HCT116 (cell line): ENCODE measurements at places on chromosomes 12 and 14. TPM values are rescaled to one million over a fixed set of nuclear protein-coding genes. Genes with fewer than 3 reads are reported as not detected.
A peak's percentile ranks its signal among the peaks of the same experiment; 100 is the strongest.

DNA sequence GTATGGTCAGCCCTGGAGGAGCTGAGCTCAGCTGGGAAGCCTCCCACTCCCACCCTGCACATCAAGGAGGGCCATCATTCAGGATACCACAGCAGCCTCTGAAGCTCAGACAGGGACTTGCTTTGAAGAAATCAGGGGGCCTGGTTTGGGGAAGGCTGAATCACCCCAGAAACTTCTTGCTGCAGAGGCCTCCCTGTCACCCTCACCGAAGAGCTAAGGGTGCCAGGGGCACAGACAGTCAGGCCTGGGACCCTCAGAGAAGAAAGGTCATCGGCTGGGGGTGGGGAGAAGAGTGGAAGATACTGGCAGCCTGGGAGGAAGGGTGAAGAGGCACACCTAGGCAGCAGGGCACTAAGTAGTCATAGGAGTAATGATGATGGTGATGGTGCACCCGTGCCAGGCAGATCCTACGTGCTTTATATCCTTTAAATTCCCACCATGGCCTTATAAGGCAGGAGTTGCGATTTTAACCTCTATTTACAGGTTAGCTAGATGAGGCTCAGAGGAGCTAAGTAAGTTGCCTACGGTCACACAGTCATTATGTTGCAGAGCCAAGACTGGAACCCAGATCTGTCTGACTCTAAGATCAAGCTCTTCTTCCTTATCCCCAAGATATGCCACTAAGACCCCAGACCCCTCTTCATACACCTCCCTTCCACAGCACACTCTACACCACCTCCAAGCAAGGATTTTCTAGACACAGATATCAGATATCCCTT, 28.5 kb upstream of the PNMA1 start:
- no peak for DNase-seq

- no peak for DNase-seq
Measured at GRCh38 chr12:49944718-49945117, 5.8 kb upstream of the AQP2 start.

- DNase-seq: no peak
Measured at GRCh38 chr12:59578254-59578653, 17.6 kb upstream of the SLC16A7 start.

DNA sequence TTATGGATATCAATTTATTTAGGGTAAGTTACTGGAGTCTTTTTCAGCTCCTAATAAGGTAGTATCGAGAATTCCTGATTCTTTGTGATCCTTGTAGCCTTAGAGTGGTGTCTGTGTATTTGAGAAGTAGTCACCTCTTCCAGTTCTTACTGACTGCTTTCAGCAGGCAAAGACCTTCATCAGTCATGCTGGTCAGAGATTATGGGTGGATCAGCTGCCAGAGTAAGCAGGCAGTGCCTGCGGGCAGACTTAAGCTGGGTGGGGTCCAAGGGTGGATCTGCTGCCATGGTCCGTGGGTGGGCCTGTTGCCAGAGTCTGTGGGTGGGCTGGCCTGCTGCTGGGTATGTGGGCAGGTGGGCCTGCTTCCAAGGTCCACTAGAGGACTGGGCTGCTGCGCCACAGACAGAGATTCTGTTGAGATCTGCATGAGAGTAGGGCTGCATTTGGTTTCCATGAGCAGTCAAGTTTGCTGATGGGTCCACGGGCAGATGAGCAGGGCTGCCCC, 188.7 kb downstream of the ANO2 start:
- no peak for DNase-seq

DNA sequence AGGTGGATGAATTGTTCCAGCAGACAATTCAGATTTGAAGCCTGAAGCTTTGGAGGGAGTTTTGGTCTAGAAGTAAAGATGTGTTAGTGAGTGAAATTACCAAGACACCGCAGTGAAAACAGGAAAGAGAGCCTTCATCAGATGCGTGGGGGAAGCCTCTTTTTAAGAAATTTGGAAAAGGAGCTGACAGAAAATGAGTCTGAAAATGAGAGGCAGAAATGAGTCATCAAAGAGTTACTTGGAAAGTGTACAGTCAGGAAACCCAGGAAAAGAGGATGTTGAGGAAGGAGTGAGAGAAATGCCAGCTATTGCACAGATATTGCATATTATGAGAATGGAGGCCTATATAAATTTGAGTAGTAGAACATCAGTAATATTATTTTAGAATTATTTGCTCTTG, 520.7 kb downstream of the NRXN3 start:
- DNase-seq: no peak

DNA sequence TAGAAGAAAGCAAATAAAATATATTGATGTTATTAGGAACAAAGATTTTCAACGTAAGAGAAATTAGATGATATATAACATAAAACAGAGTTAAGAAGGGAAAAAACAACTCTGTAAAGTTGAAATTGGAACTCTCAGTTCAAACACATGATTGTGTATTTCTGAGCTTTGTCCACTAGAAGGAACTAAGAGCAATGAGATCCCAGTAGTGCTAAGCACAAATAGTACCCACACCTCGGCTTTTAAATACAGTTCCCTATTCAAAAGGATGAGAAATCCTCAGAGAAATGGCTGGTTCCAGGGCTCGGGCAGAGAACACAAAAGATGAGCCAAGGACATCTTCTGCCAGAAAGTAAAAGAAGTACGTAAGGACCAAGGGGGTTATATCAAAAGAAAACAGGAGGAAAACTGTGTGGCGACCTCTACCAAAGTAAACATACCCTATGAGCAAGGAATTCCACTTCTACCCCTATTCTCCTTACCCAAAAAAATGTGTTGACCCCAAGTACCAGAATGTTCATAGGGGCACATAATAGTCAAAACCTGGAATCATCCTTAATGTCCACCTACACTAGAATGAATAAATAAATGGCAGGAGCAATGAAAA, 96.6 kb downstream of the SPTSSA start:
- DNase-seq: no peak

GRCh38 chr14:92994131-92994676, 71.3 kb downstream of the CHGA start:
- no peak for DNase-seq

The UNC79 gene
- 0.10 TPM for total RNA-seq

- no peak for DNase-seq
Measured at GRCh38 chr14:92441751-92442504, 71.7 kb upstream of the RIN3 start.

GRCh38 chr12:53726341-53726740, 911 bp downstream of the CALCOCO1 start:
- DNase-seq: no peak

GRCh38 chr14:96062506-96062905, 23.3 kb downstream of the C14orf132 start:
- DNase-seq: no peak

GRCh38 chr12:99311373-99311772, 336.2 kb upstream of the GARIN6 start:
- DNase-seq: no peak

The GRIP1 gene
- total RNA-seq: not detected

The CEBPE gene
- total RNA-seq: not detected

The CCNK gene
- 68.2 TPM for total RNA-seq

The CIPC gene
- 20.6 TPM for total RNA-seq

The RASAL1 gene
- 16.0 TPM for total RNA-seq

The ERP27 gene
- total RNA-seq: 0.39 TPM

The FGD6 gene
- 18.2 TPM for total RNA-seq

GRCh38 chr14:93832665-93833064, 44.4 kb upstream of the PRIMA1 start:
- DNase-seq: no peak

GRCh38 chr14:100059438-100059781, 5.8 kb upstream of the EVL start:
- DNase-seq: no peak

DNA sequence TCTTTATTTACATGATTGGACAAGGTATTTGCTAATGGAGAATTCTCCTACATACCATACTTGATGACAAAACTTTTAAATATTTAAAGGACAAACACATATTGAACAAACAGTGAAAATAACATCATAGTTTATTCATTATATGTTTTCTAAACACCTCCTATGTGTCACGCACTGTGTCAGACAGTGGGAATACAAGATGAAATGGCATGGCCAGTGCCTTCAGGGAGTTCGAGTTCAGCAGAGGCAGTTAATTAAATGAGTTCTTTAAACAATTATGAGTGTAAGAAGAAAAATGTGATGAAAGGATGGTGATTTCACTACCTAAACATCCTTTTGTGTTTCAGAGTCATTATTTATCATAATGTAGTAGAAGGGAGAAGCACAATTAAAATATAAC, 159.8 kb downstream of the KCNH5 start:
- DNase-seq: no peak

GRCh38 chr12:82651489-82651888, 35.2 kb upstream of the TMTC2 start:
- peak; percentile 83 for DNase-seq

The LTBR gene
- 128 TPM for total RNA-seq

DNA sequence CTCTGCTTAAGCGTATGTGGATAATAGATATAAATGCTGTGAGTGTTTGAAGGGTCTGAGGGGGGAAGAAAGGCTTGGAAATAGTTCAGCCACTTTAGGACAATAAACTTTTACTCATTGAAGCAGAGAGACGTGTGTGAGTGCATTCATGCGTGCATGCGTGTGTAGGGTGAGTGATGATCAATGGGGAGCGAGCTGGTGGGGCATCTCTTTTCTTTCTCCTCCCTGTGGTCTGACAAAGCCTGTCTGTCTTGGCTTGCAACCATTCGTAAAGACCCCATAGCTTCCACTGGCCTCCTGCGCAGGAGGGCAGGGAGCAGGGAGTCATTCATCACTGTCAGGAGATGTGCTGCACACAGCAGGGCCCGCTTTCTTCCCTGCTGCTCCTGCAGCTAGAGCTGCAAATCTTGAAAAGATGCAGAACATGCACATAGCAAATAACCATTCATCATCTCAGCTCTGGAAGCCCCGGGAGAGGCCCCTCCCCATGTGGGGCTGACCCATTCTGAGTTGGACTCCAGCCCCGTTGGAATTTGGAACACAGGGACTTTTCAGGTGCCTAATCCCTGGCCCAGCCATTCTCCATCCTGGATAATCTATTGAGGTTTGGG, 223.2 kb downstream of the PPM1H start:
- DNase-seq: no peak

- DNase-seq: no peak
Measured at GRCh38 chr14:68941820-68942219, 37.3 kb downstream of the ACTN1 start.

DNA sequence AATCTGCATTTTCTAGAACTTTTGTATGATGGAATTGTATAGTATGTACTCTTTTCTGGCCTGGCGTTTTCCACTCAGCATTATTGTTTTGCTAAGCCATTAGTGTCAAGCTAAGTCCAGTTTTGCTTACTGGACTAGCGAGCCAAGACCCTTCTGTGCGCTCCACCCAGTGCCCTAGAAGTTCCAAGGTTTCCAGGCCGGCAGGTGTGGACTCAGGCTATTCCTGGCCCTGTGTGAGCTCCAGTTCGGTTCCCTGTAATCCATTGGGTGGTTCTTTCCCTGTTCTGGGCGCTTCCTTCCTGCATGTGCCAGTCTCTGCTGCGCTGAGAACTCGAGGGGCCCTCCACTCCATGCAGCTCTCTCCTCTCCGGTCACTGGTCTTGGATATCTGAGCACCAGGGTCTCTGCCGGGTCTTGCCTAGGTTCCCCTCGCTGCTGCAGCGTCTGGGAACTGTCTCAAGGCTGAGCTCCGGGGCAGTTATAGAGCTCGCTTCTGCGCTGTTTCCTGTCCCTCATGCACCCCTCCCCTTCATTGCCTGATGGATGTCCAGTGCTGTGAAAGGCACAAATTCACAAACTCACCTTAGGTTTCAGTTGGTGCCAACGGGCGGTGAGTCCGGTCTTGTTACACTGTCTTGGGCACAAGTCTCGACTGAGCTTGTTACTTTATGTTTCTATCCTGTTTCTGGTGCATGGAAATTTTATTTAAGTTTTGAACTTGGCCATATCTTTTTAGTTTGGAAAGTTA, 100.8 kb downstream of the ADGRD1 start:
- DNase-seq: no peak

DNA sequence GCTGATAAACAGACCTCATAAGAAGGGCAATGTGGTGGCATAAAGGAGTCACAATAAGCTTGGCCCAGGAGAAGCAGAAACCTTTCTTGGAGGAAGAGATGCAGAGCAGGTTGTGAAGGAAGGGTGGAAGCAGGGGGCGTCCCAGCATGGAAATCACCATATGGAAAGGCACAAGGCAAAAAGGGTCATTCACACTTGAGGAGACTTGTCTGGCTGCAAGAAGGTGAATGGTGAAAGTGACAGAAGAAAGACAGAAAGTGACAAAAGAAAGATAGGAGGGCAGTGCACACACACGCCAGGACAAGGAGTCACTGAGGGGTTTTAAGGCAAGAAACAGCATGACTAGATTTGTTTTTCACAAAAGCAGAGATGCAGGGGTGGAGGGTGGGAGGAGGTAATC, 38.3 kb downstream of the GALNT4 start:
- no peak for DNase-seq
